Stimulated activated CD8-positive, alpha-beta memory T cell treated with anti-CD3 and anti-CD28 coated beads, Interleukin-15, amount 100 ng/mL, for 48 hours (primary cell): ENCODE measurements at places on chromosomes 16 and 17.

GRCh38 chr16:7140899-7141298 lies 191.7 kb upstream of the RBFOX1 start:
- DNase-seq: no peak

GRCh38 chr17:61382796-61383688 lies 16.6 kb upstream of the TBX2 start:
- DNase-seq: no peak

GRCh38 chr17:12773153-12773552 lies 16.1 kb upstream of the ARHGAP44 start:
- DNase-seq: no peak

DNA sequence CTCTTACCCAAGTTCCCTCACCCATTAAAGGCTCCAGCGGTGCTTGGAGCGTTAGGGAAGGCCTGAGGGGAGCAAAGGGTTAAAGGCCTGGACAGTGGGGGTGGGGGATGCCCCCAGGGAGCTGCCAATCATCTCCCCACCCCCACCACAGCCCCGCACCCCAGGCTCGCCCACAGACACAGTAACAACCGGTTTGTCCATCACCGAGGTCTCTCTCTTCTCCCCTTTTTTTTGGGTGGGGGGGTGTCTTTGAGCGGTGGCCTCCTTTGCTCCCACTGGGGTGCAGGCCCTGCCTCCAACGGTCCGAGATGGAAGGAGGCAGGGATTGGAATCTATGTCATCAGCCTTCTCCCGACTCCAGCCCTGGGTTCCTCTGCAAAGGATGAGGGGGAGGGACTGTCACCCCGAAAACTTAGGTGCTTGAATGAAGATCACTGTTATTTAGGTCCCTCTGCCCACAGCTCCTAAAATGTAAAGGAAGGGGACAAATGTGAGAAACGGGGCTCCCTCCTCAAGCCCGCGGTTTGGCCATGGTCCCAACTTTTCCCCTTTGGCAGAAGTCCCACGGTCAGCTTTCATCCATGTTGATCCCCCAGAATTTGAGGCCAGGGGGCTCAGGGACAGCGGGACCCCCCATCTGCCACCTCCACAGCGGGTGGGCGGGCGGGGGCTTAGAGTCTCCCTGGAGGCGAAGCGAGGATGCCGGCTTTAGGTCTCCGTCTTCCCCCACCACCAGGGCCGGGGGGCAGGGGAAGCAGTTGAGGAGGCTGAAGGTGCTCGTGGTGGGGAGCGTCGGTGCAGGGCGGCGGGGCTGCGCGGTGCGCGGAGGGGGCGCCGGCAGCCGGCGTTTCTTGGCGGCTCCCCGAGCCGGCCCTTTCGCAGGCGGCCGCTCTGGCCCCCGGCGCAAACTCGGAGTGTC lies 1.7 kb downstream of the EPOP start:
- no peak for DNase-seq

DNA sequence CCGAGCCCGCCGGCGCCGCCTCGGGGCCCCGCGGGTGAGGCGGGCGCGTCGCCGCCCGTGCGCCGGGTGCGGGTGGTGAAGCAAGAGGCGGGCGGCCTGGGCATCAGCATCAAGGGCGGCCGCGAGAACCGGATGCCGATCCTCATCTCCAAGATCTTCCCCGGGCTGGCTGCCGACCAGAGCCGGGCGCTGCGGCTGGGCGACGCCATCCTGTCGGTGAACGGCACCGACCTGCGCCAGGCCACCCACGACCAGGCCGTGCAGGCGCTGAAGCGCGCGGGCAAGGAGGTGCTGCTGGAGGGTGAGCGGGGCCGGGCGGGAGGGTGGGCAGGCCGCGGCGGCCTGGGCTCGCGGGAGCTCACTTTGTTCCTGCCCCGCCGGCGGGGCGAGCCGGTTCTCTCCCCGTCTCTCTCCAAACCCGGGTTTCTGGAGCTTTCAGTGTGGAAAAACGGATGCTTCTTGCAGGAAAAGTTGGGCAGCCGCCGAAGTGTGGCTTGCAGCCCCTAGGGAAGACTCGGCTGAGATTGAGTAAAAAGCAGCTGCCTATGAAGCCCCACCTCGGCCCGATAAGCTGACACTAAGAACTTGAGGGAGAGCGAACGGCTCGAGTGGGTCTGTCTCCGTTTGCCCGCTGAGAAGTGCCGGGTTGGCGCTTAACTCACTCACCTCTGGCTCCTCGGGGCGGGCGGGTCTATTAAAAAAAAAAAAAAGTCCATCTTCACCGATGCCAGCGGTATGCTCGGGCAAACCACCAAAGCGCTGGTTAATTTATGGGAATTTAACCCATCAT lies 677 bp downstream of the SNTB2 start:
- peak; percentile 28 for DNase-seq

DNA sequence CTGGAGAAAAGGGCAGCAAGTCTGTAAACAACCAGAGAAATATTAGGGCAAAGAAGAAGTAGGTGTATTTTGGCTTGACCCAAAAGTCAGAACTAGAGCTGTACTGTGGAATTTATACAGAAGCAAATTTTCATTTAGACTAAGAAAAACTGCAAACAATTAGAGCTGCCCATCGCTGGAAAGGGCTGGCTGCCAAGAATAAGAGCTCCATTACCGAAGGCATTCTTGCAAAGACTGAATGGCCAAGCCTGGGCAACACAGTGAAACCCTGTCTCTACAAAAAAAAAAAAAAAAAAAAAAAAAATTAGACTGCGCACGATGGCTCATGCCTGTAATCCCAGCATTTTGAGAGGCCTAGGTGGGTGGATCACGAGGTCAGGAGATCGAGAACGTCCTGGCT lies 53.9 kb upstream of the TMC5 start:
- DNase-seq: no peak

GRCh38 chr17:82517230-82517865 lies 2.2 kb upstream of the FOXK2 start:
- DNase-seq: no peak

DNA sequence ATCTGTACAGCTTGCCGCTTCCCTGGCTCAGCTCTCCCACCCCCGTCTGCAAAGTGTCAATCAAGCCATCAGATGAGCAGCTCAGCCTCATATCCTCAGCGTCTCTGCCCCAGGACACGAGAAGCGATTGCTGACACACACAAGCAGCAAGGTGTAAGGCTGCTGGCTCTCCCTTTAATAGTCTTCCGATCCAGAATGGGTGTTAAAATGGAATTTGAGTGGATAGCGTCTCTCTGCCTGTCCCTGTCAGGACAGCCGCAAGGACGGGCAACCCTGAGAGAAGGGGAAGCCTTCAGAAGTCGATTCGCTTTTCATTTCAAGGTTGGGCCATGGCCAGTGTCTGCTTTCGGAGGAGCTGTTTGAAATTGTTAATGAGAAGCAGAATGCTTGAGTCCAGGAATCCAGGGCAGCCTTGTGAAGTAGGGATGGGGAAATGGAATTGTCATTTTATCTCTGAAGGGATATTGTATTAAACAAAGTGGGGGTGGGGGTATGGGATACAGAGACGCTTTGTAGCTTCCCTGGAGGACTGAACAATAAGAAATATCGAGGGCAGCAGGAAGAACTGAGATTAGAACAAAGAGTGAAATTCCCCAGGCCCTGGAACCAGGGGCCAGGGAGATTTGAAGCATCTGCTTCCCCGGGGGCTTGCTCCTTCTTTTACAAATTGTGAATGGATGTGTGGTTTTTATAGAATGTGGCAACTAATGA lies 4.7 kb upstream of the PIPOX start:
- no peak for DNase-seq

GRCh38 chr16:85350146-85350728 lies 238.0 kb upstream of the CIBAR2 start:
- DNase-seq: no peak

- no peak for DNase-seq
Observed at GRCh38 chr17:77407321-77408277, 266.8 kb downstream of the SEC14L1 start.
